Activated CD8-positive, alpha-beta memory T cell treated with anti-CD3 and anti-CD28 coated beads for 36 hours (primary cell): ENCODE measurements at places on chromosomes 5 and 9. TPM values are rescaled to one million over a fixed set of nuclear protein-coding genes. Genes with fewer than 3 reads are reported as not detected.

Gene ZFR
- 75.9 TPM for total RNA-seq

Gene ARL10
- total RNA-seq: 15.9 TPM

Gene PCA3
- total RNA-seq: not detected

Gene TMC1
- total RNA-seq: not detected

Gene HMGXB3
- total RNA-seq: 41.4 TPM

Gene PCDHGA4
- not detected for total RNA-seq

Gene FAM153A
- total RNA-seq: 7.8 TPM

Gene SOWAHA
- total RNA-seq: 0.06 TPM

Gene GLDC
- total RNA-seq: 4.1 TPM

Gene GSN
- total RNA-seq: 1.8 TPM

Gene FOXD4L3
- total RNA-seq: not detected

Gene CDH10
- total RNA-seq: not detected

Gene SPATA31E1
- not detected for total RNA-seq

Gene FAM200C
- 1.0 TPM for total RNA-seq

Gene GLRA1
- not detected for total RNA-seq

Gene CFAP77
- not detected for total RNA-seq

Gene ASPN
- not detected for total RNA-seq

Gene TENT4A
- 32.8 TPM for total RNA-seq

Gene PKD2L2
- not detected for total RNA-seq

Gene GZMA
- total RNA-seq: 18.3 TPM

Gene ADAMTSL2
- total RNA-seq: not detected

Gene SGCD
- 0.02 TPM for total RNA-seq

Gene PCDHGA11
- not detected for total RNA-seq

Gene FBXO4
- 13.4 TPM for total RNA-seq

Gene TMEM174
- not detected for total RNA-seq

Gene RGS7BP
- total RNA-seq: not detected

Gene RETREG1
- total RNA-seq: 13.2 TPM

Gene SLC22A4
- total RNA-seq: 2.2 TPM

Gene IFNA2
- not detected for total RNA-seq

Gene GCNT4
- 0.67 TPM for total RNA-seq

Gene SV2C
- total RNA-seq: not detected

Gene PRRX2
- 0.99 TPM for total RNA-seq

Gene ZNF622
- total RNA-seq: 42.1 TPM

Gene C9
- not detected for total RNA-seq

Gene MSH3
- 22.4 TPM for total RNA-seq

Gene SAPCD2
- 16.5 TPM for total RNA-seq

Gene GALNT12
- 6.9 TPM for total RNA-seq

Gene BICD2
- 25.4 TPM for total RNA-seq

Gene DAPK1
- 3.2 TPM for total RNA-seq

Gene GMCL2
- not detected for total RNA-seq

Gene GPRIN1
- total RNA-seq: 3.0 TPM
